ENCODE measurements at places on chromosomes 4 and X. TPM values are rescaled to one million over a fixed set of nuclear protein-coding genes. Genes with fewer than 3 reads are reported as not detected.

The IL13RA2 gene
- total RNA-seq = not detected

The IL1RAPL1 gene
- not detected for total RNA-seq

DNA sequence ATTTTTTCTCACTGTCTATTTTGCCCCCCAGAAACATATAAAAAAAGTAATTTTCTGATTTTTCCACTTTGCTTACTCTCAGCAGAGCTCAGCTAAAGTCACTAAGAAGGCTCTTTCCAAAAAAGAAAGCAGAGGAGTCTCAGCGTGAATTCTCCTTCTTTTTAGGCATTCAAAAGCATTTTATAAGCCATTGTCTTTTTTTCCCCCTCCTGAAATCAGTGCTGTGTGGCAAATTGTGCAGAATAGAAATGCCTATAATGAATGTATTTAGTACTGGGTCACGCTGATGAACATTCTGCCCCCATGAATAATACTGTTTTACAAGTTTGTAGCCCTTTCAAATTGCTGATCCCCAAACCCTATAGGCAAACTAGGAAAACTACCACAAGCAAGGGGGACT is 1.6 kb upstream of the PCDH18 start:
- H3K27me3 ChIP-seq = no peaks in the 10 kb centered on the region
- H3K4me3 ChIP-seq = no peak overlapping the region
- H3K4me1 ChIP-seq = no peaks in the 10 kb centered on the region

DNA sequence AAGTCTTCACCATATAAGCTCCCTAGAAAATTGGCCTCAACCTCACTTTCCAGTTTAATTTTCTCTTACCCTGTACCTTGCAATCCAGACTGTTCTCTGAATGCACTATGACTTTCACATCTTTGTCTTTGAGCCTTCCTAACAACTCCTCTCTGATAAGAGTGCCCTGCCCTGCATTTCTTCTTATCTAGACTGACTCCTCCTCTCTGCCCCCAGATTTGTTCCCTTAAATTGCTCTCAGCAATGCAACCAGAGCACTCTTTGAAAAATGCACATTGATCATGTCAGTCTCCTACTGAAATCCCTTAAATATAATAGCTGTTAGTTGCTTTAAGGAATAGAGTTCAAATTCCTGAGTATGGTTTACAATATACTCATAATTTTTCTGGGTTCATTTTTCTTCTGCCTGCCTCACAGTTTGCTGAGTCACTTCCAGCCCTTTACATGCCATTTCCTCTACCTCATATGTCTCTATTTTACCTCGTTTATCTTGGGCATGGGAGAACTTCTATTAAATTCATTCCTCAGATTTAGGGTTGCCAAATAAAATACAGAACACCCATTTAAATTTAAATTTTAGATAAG is 582.7 kb upstream of the AADAT start:
- no peaks in the 10 kb centered on the region for H3K27me3 ChIP-seq
- DNase-seq = no peak
- H3K4me1 ChIP-seq = no peaks in the 10 kb centered on the region

All from GM12878 (cell line).